ENCODE measurements at places on chromosomes 12 and 14.

DNA sequence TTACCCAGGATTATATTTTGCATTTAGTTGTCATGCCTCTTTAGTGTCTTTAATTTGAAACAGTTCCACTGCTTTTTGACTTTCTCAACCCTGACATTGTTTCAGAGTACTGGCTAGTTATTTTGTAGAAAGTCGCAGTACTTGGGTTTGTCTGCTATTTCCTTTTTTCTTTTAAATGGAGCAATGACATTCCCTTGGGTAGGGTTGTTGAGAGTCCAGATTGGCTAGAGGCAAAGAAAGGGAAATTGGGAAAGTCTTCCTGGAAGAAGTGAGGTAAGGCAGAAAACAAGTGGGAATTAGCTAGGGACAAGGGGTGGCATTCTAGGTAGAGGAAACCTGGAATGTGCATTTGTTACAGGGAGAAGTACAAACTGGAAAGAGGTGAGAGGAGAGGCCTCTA is 245.9 kb downstream of the EMP1 start:
- DNase-seq = no peak
- no peak overlapping the region for H3K4me3 ChIP-seq
- H3K27ac ChIP-seq = no peak overlapping the region
- no peaks in the 10 kb centered on the region for H3K36me3 ChIP-seq
- H3K4me1 ChIP-seq = no peaks in the 10 kb centered on the region

DNA sequence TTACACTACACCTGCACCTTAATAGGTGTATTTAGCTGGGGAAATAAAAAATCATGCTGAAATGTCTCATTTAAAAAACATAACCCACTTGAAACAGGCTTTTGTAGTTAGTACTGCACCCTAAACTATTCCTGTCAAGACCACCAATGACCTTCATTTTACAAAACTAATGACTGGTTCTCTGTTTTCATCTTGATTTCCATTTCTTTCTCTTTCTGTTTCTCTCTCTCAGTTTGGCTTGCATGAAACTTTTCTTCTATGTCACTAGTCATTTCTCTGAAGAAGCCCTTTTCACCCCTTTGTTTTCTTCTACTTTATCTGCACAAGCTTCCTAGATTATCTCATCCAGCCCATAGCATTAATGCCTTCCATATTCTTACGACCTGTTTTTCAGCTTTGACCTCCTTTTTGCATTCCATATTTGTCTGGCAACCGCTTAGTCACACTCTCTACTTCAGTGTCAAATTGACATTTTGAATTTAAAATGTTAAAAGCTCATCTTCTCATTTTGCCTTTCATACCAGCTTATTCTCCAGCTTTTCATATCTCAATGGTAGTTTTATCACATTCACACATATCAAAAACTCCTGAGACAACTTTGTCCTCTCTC is 32.7 kb upstream of the KLRF1 start:
- H3K27ac ChIP-seq = no peak overlapping the region
- no peaks in the 10 kb centered on the region for H3K27me3 ChIP-seq
- H3K4me1 ChIP-seq = no peaks in the 10 kb centered on the region

- peaks cover 9% of the 10 kb centered on the region for H3K36me3 ChIP-seq
- no peak for DNase-seq
- H3K4me1 ChIP-seq = peaks cover 6% of the 10 kb centered on the region
These were observed 42.5 kb downstream of the MARK3 start for GRCh38 chr14:103427485-103428443.

DNA sequence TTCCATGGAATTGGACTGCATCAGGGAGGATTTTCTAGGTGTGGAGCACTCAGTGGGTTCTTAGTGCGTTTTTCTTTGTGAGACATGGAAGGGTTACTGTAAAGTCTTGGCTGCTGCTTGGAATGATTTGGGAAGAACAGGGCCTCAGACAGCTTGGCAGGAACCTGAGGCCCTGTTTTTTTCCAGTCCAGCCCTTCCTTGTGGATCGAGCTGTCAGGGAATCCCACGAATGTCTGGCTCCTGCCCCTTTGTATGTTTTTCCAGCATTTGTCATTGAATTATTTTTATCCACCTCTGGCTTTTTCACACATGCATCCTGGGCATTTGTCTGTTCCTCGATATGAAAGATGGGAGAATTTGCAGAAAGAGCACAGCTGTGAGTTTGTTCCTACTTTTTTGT is 158.5 kb downstream of the TGFB3 start:
- no peak overlapping the region for H3K27ac ChIP-seq
- H3K36me3 ChIP-seq = peaks cover 2% of the 10 kb centered on the region
- no peak overlapping the region for H3K4me3 ChIP-seq
- DNase-seq = no peak
- H3K4me1 ChIP-seq = peaks cover 26% of the 10 kb centered on the region

DNA sequence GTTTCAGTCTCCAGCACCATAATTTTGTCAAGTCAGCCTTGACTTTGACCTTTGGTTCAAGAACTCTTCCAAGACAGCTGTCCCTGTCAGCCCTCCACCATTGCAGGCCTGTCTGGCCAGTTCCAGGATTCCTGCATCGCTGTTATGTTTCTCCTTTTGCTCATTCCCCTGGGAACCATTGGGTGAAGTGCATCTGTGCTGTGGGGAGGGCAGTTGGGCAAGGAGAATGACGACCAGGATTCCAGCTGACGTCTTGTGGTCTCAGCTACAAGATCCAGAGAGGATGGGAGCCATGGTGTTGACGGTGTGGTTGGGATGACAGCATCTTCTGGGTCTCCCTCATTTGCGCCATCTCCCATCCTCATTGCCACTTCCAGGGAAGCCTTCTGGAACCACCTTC is 45.9 kb upstream of the SLC24A4 start:
- H3K27me3 ChIP-seq = peaks cover 12% of the 10 kb centered on the region
- H3K4me1 ChIP-seq = no peaks in the 10 kb centered on the region
- H3K27ac ChIP-seq = no peak overlapping the region
- H3K36me3 ChIP-seq = no peaks in the 10 kb centered on the region
- DNase-seq = no peak

DNA sequence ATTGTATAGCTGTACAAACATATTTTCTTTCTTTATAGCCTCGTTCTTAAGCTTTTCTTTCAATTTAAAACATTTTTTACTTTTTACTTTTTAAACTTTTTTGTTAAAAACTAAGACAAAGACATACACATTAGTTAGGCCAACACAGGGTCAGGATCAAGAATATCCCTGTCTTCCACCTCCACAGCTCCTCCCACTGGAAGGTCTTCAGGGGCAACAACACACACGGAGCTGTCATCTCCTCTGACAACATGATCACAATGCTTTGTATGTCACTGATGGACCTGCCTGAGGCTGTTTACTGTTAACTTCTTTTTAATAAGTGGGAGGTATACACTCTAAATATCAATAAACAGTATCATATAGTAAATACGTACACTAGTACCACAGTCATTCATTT is 191.3 kb downstream of the SYT10 start:
- H3K27me3 ChIP-seq = no peaks in the 10 kb centered on the region
- H3K27ac ChIP-seq = no peak overlapping the region
- no peak for DNase-seq
- H3K4me3 ChIP-seq = no peak overlapping the region
- no peaks in the 10 kb centered on the region for H3K4me1 ChIP-seq

GRCh38 chr14:103524002-103524935 is 1.6 kb upstream of the CKB start:
- H3K4me3 ChIP-seq = no peak overlapping the region
- H3K4me1 ChIP-seq = peaks cover 30% of the 10 kb centered on the region
- DNase-seq = no peak
- peaks cover 43% of the 10 kb centered on the region for H3K27me3 ChIP-seq
- H3K36me3 ChIP-seq = no peaks in the 10 kb centered on the region
- no peak overlapping the region for H3K27ac ChIP-seq

DNA sequence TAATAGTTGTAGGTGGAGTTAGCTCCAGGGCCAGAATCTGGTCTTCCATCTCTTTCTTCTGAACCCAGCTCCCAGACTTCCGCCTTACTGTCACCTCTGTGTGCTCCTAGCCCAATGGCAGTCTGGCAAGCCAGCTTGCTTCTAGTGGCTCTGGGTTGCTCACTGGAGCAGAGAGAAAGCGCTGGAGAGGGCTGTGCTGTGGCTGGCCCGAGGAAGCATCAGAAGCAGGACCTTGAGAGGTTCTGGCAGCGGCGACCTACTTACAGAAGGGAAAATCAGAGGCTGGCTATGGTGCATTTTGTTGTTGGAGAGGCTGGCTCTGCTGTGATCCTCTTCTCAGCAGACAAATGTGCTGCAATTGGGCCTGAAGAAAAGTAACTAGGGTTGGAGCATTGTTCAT is 28.6 kb downstream of the KCNA5 start:
- no peaks in the 10 kb centered on the region for H3K4me1 ChIP-seq
- no peak for DNase-seq
- H3K27me3 ChIP-seq = peaks cover 6% of the 10 kb centered on the region
- H3K27ac ChIP-seq = no peak overlapping the region

- H3K27me3 ChIP-seq = no peaks in the 10 kb centered on the region
- H3K36me3 ChIP-seq = no peaks in the 10 kb centered on the region
- no peak overlapping the region for H3K4me3 ChIP-seq
- H3K4me1 ChIP-seq = peaks cover 4% of the 10 kb centered on the region
These were observed 38.0 kb upstream of the NID2 start for GRCh38 chr14:52106840-52107239.

- no peak overlapping the region for H3K4me3 ChIP-seq
- H3K27ac ChIP-seq = no peak overlapping the region
- H3K4me1 ChIP-seq = no peaks in the 10 kb centered on the region
- no peak for DNase-seq
- H3K36me3 ChIP-seq = no peaks in the 10 kb centered on the region
These were observed 15.1 kb upstream of the SLC25A3 start for GRCh38 chr12:98578392-98578791.

GRCh38 chr14:77204459-77204771 is 22.8 kb downstream of the TMEM63C start:
- no peaks in the 10 kb centered on the region for H3K36me3 ChIP-seq
- no peak overlapping the region for H3K27ac ChIP-seq
- no peak for DNase-seq
- no peaks in the 10 kb centered on the region for H3K4me1 ChIP-seq
- no peaks in the 10 kb centered on the region for H3K27me3 ChIP-seq
- H3K4me3 ChIP-seq = no peak overlapping the region

DNA sequence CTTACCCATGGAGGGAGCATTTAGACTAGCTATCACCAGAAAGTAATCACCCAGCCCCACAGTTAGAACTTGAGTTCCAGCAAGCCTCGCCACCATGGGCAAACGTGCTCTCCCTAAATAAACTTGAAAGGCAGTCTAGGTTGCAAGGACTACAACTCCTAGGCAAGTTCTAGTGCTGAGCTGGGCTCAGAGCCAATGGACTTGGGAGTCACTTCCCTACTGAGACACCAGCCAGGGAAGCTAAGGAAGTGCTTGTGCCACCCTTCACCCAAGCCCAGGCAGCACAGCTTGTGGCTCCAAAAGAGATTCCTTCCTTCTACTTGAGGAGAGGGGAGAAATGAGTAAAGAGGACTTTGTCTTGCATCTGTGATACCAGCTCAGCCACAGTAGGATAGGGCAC is 57.9 kb downstream of the SLCO1A2 start:
- no peak overlapping the region for H3K27ac ChIP-seq
- no peaks in the 10 kb centered on the region for H3K4me1 ChIP-seq
- no peak overlapping the region for H3K4me3 ChIP-seq
- H3K36me3 ChIP-seq = no peaks in the 10 kb centered on the region
- H3K27me3 ChIP-seq = no peaks in the 10 kb centered on the region

DNA sequence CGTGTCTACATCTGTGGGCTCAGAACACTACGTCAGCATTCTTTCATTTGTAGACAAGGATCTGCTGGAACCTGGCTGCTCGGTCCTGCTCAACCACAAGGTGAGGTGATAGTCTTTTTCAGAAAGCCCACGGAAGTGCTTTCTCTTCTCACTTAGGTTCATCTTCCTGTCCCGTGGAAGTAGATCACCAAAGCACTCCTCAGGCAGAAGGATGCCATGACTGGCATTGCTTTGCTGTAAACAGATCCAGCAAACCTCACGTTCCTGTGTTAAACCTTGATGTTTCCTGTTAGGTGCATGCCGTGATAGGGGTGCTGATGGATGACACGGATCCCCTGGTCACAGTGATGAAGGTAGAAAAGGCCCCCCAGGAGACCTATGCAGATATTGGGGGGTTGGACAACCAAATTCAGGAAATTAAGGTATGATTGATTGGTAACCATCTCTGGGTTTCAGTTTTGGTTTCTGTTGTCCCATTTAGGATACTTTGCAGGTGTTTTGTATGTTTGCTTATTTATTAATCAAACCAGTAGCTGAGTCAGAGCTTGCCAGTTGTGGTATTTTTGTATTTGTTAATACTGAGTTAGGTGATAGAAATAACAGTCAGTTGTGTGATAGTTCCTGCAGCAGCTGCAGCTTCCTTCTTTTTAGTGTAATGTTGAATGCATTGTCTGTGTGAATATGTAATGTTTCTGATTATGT is 7.5 kb downstream of the PSMC1 start:
- H3K27ac ChIP-seq = no peak overlapping the region
- H3K4me3 ChIP-seq = no peak overlapping the region
- no peak for DNase-seq
- no peaks in the 10 kb centered on the region for H3K27me3 ChIP-seq

- peaks cover 30% of the 10 kb centered on the region for H3K27me3 ChIP-seq
- H3K4me1 ChIP-seq = peaks cover 4% of the 10 kb centered on the region
These were observed 43.7 kb downstream of the DDX11 start for GRCh38 chr12:31117203-31118011.

GRCh38 chr14:32352631-32353030 is 23.5 kb downstream of the AKAP6 start:
- H3K27me3 ChIP-seq = no peaks in the 10 kb centered on the region
- DNase-seq = no peak
- H3K4me1 ChIP-seq = peaks cover 16% of the 10 kb centered on the region
- H3K4me3 ChIP-seq = no peak overlapping the region
- no peaks in the 10 kb centered on the region for H3K36me3 ChIP-seq
- no peak overlapping the region for H3K27ac ChIP-seq

DNA sequence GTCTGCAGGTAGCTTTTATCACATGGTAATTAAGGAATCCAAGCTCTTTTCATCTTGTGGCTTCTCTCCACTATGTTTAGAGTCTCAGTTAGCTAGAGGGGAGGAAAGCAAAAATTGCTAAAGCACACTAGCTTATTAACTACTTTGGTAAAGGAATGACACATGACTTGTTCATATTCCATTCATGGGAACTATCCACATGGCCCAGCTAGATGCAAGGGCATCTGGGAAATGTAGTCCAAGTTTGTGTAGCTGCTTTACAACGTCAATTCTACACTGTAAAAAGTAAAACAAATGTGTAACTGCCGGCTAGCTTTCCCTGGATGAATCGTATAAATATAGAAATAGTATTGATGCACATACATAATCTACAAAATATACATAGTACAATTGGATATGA is 244.5 kb upstream of the LRFN5 start:
- H3K4me3 ChIP-seq = no peak overlapping the region
- DNase-seq = no peak
- H3K4me1 ChIP-seq = no peaks in the 10 kb centered on the region
- no peaks in the 10 kb centered on the region for H3K27me3 ChIP-seq
- H3K36me3 ChIP-seq = no peaks in the 10 kb centered on the region
- H3K27ac ChIP-seq = no peak overlapping the region

DNA sequence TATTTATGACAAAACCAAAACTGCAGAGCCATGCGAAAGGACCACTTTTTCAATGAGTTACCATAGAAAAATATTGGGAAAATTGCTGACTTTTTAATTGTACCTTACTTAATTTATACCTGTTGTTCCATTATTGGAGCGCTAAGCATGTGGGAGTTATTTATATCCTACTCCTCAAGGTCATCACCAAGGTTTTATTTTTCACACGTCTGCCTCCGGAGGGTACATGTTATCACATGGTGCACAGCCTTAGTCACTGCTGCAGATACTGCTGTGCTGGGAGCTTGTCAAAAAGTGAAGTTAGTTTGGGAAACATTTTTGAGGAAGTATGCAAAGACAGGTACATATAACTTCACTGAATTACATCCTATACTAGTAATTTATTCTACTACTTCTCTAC is 1444.3 kb downstream of the AACS start:
- no peak overlapping the region for H3K4me3 ChIP-seq
- no peaks in the 10 kb centered on the region for H3K36me3 ChIP-seq
- H3K27ac ChIP-seq = no peak overlapping the region
- no peak for DNase-seq
- H3K27me3 ChIP-seq = no peaks in the 10 kb centered on the region

Measured in keratinocyte (primary cell).